ENCODE measurements at places on chromosomes 2 and 18.

DNA sequence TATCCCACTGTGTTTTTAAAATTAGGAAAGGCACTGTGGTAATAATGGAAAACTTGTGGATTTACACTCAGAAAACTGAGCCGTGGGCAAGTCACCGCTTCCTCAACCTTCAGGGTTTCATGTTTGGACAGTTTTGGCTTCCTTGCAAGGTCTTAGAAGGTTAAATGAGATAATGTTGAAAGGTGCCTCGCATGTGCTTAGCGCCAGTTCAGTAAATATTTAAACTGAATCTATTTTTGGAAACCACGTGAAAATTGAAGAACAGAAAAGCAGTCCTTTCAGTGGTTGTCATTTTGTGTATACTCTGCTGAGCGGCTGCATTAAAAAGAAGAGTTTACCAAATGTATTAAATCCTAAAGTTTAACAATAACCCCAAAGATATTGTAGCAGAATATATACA lies 15.2 kb upstream of the AGAP1 start:
- no peak for DNase-seq

DNA sequence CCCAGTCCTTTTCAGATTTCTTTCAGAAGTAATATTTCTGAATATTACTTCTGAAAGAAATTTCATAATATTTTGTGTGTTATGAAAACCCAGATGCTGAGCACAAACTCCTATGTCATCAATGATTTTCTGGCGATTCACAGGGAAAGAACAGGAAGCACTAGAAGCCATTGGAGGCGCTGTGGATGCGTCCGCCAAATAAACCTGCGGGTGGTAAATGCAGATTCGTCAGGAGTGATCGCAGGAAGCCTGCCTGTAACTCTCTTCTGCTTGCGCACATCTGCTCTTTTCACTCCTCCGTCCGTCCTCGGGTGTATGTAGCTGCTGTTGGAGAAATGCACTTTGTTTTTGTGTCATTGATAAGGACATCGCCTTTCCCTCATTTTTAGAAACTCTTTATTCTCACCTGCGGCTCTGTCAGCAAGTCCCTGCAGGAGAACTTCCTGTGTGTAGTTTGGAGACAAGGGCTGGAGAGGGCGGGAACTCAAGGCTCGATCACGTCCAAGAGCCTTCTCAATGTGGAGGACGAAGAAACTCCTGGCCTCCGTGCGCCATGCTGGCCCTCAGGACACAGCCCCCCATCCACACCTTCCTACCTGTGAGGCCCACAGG lies 483.8 kb downstream of the GALR1 start:
- DNase-seq: no peak

- no peak for DNase-seq
Measured at GRCh38 chr2:61512768-61513398, 25.3 kb downstream of the XPO1 start.

DNA sequence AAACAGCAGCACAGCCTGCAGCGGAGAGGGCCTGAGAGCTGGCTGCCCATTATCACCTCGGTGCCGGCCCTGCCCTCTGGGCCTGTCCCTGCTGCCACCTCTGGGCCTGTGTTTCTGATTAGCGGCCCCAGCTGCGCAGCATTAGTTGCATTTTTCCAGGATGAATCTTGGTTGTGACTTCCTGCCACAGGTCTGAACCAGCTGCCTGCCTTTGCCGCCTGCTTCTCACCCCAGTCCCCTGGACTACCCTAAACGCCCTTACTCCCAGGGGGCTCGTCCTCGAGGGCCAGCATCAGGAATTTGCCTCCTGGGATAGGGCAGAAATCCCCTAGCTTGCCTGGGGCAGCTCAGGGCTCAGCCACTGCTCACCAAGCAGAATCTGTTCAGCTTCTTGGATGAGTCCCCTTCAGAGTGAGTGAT lies 342.8 kb downstream of the DYSF start:
- peak; percentile 11 for DNase-seq

DNA sequence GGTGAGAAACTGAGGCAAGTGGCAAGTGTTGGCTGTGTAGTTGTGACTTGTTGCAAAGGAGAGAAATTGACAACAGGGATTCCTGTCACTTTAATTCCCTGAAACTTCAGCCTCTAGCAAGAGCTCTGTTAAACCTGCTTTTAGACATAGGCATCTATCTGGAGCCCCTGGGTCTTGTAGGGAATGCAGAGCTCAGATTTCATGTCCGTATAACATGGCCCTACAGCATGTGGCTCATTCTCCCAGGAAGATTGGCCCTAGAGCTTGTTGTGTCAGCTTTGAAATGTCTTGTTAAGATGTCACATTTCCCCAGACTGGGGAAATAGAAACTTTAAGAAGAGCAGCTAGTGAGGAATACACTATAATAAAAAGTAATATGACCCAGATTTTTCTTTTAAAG lies 115.8 kb downstream of the POLE4 start:
- DNase-seq: no peak

DNA sequence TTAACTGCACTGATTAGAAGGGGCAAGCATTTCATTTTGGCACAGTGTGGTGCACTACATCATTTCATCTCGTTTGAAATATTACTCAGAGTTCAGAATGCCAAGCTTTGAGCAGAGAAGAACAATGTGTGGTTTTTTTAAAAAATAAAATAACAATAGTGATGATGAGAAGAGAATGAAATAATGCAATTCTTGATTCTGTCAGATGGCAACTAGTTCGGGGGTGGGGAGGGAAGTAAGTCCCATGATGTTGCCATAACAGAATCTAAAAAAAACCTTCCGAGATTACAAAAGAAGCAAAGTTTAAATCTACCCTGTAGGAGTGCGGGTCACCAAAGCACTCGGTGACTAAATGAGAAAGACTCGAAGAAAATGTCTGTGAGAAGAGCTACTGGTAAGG lies 490.4 kb downstream of the NR4A2 start:
- no peak for DNase-seq

DNA sequence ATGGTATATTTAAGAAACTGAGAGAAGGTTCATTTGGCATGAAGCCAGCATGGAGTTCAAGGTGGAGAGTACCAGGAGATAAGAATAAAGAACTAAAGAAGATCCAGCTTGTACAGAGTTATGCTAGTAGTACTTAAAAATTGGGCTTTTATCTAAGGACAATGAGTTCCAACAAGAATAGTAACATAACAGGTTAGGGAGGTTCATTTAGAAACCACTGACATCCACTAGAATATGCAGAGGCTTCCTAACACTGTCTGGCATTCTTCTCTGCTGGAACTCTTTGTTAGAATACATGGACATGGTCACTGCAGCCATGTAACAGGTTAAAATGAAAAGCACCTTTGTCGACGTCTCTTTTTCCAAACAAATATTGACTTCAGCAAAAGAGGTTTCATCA lies 42.6 kb upstream of the DSC1 start:
- no peak for DNase-seq

- DNase-seq: no peak
Measured at GRCh38 chr2:72981536-72981935, 64.2 kb downstream of the EMX1 start.

DNA sequence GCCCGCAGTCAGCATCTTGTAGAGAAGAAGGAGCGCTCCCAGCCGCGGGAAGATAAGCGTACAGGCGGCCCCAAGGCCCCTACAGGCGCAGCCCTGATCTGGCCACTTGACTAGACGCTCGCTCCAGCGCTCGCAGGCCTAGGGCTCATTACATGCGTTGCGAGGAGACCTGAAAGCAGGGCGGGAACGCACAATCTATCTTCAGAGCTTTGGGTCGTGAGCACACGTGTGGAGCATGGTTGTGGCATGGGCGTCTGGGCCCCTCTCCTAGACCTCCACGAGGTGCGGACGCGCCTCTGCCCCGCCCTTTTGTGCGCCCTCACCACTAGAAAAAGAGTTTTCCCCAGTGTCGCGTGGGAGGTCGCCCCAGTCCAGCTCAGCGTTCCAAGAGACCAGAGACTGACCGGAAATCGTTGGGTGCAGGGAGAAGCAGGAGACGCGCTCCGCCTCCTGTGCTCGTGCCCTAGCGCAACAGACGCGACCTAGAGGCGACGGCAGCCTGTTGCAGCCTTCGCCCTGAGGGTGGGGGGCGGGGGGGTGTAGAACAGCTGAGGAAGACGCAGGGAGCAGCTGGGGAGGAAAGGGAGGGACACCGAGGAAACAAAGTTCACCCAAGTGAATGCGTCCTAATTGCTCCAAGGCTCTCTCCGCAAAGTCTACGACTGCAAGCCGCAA lies 12.6 kb downstream of the NR4A2 start:
- peak; percentile 65 for DNase-seq

GRCh38 chr2:106137731-106138521 lies 56.2 kb downstream of the UXS1 start:
- no peak for DNase-seq

GRCh38 chr18:55781481-55781957 lies 193.5 kb upstream of the TCF4 start:
- DNase-seq: peak; percentile 79

GRCh38 chr18:74457725-74458421 lies 765 bp upstream of the DIPK1C start:
- no peak for DNase-seq

DNA sequence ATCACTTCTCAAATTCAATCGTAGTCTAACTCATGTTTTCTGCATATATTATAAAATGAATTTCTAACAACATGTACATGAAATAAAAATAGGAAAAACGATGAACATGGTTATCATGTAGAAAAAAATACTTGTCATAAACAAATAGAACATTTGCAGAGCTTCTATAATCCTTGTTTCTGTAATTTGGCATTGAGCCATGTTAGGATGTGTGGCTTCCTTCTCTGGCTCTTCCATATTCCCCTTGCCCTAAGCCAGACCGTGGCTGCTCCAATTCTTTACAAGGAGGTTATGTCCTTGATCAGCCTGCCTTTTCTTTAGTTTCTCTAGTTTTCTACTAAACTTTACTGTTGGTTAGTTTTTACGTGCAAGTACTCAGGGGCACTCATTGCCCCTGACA lies 155.3 kb downstream of the COL6A3 start:
- DNase-seq: peak; percentile 55

- no peak for DNase-seq
Measured at GRCh38 chr2:106025796-106026195, 168.3 kb downstream of the UXS1 start.

- DNase-seq: no peak
Measured at GRCh38 chr18:32383050-32383819, 87.4 kb downstream of the GAREM1 start.

DNA sequence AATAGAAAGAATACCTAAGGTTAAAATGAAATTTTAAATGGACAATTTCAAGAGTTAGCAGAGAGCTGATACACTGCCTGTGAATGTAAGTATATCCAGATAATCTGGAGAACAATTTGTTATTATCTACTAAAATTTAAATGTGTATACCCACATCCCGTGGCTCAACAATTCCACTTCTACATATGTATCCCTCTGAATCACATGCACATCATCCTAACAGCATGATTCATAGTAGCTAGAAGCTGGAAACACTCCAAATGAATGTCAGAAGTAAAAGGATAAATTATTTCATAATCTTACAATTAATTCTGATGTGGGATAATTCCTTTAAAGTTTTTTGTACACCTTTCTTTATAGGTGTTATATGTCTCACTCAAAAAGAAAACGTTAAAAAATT lies 87.9 kb downstream of the CNTNAP5 start:
- no peak for DNase-seq

GRCh38 chr2:164903204-164903603 lies 52.1 kb downstream of the SLC38A11 start:
- DNase-seq: peak; percentile 28

DNA sequence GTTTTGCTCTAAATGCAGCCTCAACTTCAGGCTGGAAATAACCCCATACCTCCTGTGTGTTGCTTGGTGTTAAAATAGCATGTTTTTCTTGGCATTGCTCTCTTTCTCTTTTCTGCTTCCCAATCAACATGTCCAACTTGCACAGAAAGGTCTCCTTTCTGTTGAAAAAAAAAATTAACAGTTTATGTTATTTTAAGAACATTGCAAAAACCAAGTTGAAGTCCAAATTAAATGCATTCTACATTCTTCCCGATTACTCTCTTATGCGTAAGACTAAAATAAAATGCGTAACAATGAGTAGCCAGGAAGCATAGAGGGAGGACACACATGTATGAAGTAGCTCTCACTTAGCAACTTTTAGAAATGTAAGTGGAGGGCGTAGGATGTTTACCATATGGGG lies 1406.1 kb upstream of the NXPH2 start:
- DNase-seq: no peak

DNA sequence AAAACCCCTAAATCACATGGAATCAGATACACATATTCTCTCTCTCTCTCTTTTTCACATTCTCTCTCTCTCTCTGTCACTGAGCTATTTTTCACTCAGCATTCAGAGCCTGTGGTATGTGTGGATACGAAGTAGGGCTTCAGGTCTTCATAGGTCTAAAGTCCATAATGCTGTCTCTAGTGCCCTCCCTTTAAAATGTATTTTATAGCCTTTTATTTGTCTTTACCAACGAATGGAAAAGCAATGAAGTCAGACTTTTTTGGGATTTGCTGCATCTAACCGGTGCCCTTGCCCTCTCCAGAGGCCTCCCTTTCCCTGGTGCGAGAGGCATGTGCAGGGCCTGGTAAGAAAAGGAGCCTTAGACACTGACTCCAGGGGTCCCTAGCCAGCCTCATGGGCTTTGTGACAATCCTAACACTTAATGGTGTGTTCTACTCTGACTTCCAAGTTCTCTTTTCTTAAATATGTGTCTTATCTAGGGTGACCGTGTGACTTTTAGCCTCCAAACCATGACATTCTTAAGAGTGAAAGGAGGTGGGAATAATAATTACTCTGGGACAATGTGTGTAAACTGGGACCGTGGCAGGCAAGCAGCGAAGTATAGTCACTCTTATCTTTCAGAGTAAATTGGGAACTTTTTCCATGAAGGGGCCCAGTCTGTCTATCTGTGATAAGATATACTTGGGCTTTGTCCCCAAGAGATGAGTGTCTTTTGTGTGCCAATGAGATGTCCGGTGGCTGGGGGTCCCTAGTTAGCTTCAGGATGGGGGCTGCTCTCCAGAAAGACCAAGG lies 101.1 kb downstream of the B3GNT2 start:
- DNase-seq: no peak

DNA sequence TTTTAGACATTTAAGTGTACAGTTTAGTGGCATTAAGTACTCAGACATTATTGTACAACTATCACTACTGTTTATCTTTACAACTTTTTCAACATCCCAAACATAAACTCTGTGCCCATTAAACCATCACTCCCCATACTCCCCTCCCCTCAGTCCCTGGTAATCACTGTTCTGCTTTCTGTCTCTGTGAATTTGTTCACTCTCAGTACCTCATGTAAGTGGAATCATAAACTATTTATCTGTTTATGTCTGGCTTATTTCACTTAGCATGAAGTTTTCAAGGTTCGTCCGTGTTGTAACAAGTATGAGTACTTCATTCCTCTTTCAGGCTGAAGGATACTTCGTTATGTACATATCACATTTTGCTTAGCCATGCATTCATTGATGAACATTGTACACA lies 9.8 kb upstream of the RUFY4 start:
- no peak for DNase-seq

- no peak for DNase-seq
Measured at GRCh38 chr2:48247206-48247605, 282.7 kb upstream of the STON1 start.

DNA sequence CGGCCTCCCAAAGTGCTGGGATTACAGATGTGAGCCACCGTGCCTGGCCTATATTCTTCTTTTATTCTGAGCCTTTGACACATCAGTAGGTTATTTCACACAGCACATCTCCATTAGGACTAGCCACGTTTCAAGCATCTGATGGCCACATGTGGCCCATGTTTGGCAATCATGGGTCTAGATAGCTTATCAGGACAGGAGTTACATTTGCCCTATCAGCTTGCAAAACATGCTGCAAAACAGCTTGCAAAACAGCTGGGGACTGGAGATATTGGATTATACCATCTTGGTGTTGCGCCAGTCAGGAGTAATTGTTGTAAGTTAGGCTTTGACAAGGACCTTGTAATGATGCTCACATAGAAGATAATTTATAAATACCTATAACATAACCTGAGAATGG lies 94.9 kb downstream of the GBX2 start:
- DNase-seq: no peak

- peak; percentile 19 for DNase-seq
Measured at GRCh38 chr2:21658907-21659477, 535.2 kb downstream of the TDRD15 start.
